Psoas muscle (tissue), 8 donors: ENCODE measurements at places on chromosomes 1 and 21. TPM values are rescaled to one million over a fixed set of nuclear protein-coding genes. Genes with fewer than 3 reads are reported as not detected.

DNA sequence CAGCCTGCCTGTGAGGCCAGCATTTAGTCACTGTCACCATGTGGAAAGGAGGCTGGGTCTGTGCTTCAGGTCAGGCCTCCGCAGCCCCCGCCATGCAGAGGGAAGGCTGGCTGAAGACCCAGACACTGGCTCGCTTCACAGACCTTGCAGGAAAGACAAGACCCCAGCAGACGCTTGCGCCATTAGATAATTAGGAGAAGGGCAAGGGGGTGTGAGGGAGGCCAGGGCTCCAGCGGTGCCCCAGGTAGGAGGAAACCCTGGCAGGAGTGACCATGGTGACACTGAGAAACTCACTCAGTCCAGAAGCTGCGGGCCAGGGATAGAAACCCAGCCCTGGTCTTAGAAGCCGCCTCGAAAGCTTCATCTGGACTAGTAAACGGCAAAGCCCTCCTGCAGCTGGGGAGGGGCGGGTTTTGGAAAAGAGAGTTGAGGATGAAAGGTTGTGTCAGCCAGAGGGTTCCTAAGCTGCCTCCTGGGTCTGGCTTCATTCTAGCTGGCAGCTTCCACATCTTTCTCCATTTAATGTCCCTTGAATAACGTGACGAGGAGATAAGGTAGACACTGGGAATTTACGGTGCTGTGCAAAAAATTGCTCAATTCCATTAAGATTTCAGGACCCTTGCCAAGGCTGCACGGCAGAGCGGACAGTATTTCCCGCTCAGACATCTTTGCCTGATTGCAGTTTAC lies 294.1 kb upstream of the VAMP3 start:
- no peak for DNase-seq

DNA sequence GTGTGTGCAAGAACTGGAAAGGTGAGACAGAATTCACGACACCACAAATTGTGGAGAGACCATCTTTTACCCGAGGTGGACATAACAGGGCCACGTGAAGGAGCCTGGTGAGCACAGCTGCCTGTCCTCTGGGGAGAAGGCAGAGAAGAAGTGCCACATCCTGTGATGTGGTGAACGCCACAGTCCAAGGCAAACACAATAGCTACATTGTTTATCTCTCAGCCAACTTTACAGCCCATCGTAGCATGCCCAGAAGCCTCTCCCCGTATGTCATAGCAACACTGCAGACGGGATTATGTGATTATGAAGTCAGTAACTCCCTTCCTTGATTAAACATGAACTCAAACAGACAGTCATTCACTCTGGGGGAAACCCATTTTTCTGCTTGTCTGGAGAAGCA lies 612.2 kb downstream of the SMYD3 start:
- no peak for DNase-seq

DNA sequence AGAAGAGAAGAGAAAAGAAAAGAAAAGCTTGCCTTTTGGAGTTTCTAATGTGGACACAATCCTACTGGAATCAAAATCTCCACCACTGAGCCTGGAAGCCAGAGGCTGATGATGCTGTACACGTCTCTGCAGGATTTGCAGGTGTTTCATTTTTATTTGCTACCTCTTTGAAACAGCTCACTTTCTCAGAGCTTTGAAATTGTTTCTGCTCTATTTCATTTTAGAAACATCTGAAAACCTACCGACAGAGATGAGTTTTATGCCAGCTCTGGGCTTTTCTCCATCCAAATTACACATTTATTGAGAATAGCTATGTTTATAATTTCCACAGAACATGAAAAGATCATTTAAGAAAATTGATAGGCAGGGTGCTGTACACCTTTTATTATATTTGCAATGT lies 46.2 kb downstream of the URB2 start:
- no peak for DNase-seq

GRCh38 chr21:45874716-45875415 lies 106.7 kb upstream of the COL6A1 start:
- DNase-seq: peak; percentile 82

- DNase-seq: no peak
These were observed 86.8 kb downstream of the COL24A1 start for GRCh38 chr1:86069757-86070145.

DNA sequence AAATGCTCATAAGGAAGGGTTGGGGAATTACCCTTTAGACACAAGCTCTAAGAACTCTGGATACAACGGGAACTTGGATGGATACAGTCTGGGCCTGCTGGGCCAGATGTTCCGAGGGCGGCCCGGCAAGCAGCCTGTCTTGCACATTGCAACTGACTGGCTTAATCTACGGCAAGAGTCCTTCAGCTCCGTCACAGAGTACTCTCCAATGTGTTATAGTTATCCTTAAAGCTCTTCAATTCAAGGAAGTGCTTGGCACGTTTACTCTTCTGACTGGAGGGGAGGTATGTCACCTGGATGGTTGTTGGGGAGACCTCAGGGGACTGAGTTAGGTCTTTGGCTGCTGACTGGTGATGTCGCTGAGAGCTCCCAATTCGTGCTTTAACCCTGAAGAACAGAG lies 1.1 kb upstream of the CFAP141 start:
- DNase-seq: no peak

DNA sequence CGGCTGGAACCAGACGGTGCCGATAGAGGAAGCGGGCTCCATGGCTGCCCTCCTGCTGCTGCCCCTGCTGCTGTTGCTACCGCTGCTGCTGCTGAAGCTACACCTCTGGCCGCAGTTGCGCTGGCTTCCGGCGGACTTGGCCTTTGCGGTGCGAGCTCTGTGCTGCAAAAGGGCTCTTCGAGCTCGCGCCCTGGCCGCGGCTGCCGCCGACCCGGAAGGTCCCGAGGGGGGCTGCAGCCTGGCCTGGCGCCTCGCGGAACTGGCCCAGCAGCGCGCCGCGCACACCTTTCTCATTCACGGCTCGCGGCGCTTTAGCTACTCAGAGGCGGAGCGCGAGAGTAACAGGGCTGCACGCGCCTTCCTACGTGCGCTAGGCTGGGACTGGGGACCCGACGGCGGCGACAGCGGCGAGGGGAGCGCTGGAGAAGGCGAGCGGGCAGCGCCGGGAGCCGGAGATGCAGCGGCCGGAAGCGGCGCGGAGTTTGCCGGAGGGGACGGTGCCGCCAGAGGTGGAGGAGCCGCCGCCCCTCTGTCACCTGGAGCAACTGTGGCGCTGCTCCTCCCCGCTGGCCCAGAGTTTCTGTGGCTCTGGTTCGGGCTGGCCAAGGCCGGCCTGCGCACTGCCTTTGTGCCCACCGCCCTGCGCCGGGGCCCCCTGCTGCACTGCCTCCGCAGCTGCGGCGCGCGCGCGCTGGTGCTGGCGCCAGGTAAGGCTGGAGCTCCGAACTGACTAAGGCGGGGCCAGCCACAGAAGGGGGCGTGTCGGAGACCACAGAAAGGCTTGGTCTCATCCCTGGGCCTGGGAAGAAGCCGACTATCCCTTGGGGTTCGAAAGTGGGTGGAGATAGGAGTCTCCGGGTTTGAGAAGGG lies 486 bp downstream of the SLC27A3 start:
- peak; percentile 78 for DNase-seq

DNA sequence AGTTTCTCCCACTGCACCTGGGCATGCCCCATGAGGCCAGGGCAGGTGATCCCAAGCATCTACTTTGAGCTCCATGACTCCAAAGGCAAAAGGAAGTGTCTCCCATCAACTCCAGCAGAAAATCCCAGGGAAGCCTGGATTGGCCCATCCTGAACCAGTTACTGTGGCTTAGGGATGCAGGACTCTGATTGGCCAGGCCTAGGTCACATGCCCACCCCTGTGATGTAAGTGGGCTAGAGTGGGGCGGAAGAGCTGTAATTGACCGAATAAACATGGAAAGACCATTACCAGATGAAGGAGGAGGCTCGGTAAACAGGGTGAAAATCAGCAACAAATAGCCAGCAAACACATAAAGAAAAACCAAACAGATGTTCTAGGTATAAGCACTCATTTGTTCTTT lies 45.2 kb downstream of the MATN1 start:
- no peak for DNase-seq

DNA sequence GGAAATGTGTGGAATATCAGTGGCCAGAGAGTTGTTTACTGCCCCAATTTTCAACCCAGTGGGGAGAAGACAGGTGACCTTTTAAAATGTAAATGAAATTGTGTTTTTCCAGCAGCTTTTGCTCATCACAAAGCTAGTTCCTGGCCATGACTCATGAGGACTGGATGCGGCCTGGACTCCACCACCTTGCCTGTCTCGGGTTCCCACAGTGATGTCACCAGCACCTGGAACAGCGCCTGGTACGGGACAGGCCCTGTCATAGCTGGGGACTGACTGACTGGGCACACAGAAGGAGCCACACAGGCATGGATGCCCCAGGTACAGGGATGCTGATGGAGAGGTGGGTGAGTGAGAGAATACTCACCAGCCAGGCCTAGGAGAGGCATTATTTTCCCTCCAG lies 277.1 kb downstream of the AJAP1 start:
- no peak for DNase-seq

DNA sequence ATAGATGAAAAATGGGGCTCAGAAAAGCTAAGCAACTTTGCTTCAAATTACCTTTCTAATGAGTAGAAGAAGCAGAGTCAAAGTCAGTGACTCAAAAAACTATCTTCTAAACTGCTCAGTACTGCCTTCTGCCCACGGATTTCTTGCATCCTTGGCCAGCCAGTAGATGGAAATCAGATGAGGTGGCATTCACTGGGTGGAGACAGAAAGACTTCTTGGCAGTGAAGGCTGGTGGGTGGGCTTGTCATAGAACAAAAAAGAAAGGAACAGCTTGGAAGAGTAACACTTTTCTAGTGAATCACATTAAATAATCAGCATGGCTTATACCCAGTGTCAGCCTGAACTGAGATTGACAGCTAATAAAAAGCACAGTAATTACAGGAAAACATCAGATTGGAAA lies 170.7 kb downstream of the ST6GALNAC5 start:
- DNase-seq: no peak

EFCAB7 gene
- polyA plus RNA-seq: 4.9 TPM

AADACL4 gene
- polyA plus RNA-seq: not detected
